NCI-H1105 (cell line): ENCODE measurements at places on chromosomes 1 and 21.

GRCh38 chr1:93346421-93346993 lies 800 bp downstream of the DR1 start:
- peak; percentile 5 for DNase-seq

DNA sequence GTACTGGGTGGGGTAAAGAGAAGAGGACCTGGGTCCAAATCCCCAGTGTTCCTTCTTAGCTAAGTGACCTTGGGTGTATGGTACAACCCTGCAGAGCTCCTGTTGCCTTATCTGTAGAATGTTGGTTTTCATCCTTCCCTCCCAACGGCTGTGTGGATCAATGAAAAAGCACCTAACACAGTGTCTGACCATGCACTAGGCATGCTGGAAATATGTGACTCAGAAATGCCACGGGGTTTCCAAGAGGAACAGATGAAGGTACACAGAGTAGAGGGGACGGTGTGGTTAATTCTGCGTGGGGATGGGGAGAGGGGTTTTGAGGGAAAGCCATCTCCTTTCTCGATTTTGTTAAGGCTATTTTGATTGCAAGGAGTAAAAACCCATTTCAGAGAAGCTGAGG lies 8.6 kb downstream of the NIPAL3 start:
- DNase-seq, result no peak

- DNase-seq, result no peak
Observed at GRCh38 chr1:177631770-177632169, 338.1 kb downstream of the SEC16B start.

DNA sequence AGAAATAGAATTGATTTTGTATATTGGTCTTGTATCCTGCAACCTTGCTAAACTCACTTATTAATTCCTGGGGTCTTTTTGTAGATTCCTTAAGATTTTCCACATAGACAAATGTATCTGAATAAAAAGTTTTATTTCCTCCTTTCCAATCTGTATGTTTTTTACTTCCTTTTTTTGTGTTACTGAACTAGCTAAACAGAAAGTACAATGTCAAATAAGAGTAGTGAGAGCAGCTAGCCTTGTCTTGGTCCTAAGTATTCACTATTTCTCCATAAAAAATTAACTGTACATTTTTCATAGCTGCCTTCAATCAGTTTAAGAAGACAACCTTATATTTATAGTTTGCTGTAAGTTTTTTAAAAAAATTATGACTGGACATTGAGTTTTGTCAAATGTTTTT lies 74.9 kb downstream of the FASLG start:
- no peak for DNase-seq

- DNase-seq, result no peak
Observed at GRCh38 chr1:164155347-164155746, 403.6 kb upstream of the PBX1 start.

GRCh38 chr1:20184997-20185833 lies 681 bp upstream of the UBXN10 start:
- no peak for DNase-seq

GRCh38 chr1:37434292-37435225 lies 39.8 kb upstream of the ZC3H12A start:
- DNase-seq, result peak; percentile 46

DNA sequence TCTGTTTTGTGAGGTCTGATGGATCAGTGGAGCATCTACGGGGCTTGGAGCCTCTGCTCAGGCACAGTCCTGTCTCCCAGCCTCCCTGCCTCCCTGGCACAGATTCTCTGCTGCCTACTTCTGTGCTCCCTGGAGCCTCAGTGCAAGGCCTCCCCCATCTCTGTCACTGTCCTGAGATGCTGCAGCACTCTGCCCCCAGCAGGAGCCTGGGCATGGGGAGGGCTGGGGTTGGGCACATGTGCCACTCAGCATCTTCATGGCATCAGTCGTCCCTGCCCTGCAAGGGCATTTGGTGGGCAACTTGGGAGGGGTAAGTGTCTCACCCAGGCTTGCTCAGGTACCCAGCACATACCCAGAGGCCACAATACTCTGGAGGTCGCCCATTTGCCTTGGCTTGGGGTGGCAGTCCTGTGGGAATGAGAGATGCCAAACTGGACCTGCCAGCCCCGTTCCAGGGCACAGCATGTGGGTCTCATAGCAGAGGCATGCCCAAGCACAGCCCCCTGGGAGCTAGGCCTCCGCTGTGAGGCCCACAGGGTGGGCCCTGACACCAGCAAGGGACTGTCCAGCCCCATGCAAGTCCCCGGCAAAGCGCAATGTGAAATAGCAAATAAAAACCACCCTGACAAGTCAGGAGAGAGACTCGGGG lies 28.7 kb downstream of the PADI3 start:
- no peak for DNase-seq
